IMR-90 (cell line): ENCODE measurements at places on chromosomes 16 and 17.

DNA sequence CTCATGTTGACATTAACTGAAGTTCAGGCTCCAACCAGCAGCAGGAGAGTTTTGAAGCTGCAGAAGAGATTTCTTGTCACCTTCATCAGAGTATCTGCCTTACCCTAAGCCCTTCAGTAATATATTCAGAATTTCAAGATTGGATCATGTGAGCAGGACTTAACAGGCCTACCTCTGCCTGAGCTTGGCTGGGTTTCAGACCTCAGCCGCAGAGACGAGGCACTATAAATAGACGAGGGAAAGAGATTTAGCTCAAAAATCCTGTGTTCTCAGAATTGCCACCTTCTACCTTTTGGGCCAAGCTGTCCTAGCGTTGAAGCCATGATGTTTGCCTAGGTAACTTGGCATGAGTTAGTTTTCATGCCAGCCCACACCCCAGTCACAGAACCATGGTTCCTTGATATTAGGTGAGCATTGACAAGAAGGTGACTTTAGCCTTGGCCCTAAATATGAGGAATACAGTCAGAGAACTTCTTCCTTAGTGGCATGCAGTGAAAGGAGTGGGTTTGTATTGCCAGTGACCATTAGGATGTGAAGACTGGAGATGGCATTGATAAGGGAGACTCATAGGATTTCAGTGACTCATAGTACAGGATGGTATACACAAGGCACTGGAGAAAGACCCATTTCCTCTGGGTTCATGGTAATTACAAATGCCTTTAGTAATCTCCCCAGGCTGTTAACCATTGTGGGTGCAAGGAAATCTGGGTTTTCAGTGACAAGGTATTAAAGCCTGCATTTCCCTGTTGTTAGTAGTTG, 224.3 kb downstream of the MSI2 start:
- DNase-seq: peak; percentile 72

- no peak for DNase-seq
These were observed 10.0 kb downstream of the TIGD7 start for GRCh38 chr16:3295209-3295608.

- DNase-seq: no peak
These were observed 13.1 kb upstream of the RNF135 start for GRCh38 chr17:30957741-30958140.

- no peak for DNase-seq
These were observed 36.7 kb upstream of the ABCA5 start for GRCh38 chr17:69363488-69364210.
